ENCODE measurements at places on chromosomes 12 and 14.

DNA sequence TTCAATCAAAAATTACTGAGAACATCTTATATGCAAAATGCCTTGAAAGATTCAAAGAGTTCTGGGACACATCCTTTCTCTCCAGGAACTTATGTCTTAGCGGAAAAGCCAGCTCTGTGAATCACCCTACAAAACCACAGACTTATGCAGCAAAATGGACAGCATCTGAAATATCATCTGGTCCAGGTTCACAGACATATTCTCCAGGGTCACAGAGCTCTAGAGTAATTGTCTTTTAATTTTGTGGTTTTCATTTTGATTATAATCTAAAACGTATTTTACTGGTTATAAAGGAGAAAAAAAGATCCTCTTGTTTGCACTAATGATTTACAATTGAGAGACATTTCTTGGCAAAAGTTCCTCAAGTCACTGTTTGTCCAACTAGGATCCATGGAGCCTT, 246.2 kb downstream of the MSRB3 start:
- DNase-seq: no peak

DNA sequence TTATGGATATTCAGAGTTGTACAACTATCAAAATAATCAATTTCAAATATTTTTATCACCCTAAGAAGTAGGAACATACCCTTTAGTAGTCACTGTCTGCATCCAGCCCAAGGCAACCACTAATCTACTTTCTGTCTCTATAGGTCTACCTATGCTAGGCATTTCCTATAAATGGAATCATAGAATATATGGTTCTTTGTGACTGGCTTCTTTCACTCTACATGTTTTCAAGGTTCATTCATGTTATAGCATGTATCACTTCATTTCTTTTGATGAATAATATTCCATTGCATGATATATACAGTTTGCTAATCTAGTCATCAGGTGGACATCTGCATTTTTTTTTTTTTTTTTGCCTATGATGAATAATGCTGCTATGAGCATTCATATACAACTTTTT, 112.4 kb downstream of the PPP1R12A start:
- DNase-seq: no peak

- no peak for DNase-seq
Measured at GRCh38 chr12:75116646-75117198, 92.9 kb downstream of the KCNC2 start.

DNA sequence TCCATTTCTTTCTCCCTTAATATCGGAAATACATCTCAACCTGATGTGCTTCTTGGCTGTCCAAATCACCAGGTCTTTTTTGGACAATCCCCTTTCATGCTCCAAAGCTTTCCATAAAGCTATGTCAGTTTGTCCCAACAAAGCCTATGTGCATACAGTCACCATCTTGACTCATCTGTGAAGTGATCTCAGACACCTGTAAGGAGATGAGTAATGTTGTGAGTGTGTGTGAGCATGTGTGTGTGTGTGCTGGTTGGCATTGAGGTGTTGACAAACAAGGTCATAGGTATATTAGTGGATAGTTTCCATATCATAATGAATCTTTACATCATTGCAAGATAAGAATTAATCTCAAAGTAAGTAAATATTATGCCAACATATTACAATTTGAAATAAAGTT, 1243.3 kb upstream of the SEL1L start:
- no peak for DNase-seq

DNA sequence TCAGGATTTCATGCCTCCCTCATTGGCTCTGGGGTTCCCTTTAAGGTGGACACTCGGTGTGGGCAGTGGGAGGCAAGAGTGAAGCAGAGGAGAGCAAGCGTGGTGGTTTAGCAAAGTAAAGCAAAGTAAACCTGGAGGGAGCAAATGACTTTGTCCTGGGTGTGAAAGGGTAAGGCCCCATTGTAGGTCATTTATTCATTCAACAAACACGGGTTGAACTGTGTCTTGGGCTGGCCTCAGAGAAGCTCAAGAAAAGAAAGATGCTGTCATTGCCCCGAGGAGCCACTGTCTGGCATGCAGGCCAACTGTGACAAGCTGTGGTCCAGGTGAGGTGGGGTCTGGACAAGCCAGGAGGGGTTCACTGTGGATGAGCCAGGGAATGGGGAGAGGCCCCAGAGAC, 68.9 kb upstream of the DLK1 start:
- DNase-seq: no peak

GRCh38 chr12:92546259-92546634, 156.5 kb upstream of the PLEKHG7 start:
- no peak for DNase-seq

DNA sequence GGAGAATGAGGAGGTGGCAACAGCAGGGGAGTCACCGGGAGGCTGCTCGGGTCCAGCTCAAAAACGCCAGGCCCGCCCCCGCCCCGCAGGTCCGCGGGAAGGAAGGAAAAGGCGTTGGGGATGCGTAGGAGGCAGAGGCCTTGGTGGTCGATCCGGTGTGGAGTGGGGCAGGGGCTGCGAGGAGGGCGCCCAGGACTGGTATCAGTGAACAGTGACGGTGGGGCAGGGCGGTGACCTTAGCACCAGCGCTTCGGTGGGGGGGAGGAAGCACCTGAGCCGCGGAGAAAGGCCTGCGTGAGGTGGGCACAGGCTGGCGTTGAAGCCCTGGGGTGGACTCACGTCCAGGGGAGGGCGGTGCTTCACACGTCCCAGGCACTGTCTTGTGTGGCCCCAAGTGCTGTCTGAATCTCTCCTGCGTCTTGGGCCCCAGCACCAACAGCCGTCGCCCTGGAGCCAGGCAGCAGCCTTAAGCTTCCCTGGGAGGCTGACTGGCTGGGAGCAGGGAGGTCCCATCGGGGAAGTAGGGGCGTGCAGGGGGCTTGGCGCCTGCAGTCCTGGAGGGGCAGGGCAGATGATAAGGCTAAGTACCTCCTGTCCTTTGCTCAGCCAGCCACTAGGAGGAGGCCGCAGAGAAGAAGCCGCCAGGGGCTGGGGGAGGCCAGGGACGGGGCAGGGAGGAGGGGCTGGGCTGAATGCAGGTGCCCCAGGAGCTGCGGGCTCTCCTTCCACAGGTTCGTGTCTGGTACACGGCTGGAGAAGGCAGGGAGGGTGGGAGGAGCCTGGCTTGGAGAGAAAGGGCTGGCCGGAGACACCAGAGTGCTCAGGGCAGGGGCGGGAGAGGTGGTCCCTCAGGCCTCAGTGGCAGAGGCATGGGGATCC, 26.5 kb downstream of the ZBTB42 start:
- DNase-seq: no peak

DNA sequence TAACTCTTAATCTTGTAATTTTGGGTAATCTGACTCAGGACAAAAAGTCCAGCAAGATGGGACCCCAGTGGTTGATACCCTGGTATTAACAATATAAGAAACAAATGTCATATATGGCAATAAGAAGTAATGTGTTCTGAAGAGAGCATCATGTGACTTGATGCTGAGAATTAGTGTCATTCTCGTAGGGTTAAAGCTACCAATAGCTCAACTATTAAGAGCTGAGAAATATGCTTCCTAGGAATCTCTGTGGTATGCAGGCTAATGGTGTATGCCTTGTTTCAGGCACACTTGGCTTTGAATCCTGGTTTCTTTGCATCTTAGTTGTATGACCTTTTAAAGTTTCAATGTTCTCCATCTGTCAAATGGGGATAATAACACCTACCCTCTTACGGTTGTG, 9.1 kb downstream of the MYRFL start:
- no peak for DNase-seq

DNA sequence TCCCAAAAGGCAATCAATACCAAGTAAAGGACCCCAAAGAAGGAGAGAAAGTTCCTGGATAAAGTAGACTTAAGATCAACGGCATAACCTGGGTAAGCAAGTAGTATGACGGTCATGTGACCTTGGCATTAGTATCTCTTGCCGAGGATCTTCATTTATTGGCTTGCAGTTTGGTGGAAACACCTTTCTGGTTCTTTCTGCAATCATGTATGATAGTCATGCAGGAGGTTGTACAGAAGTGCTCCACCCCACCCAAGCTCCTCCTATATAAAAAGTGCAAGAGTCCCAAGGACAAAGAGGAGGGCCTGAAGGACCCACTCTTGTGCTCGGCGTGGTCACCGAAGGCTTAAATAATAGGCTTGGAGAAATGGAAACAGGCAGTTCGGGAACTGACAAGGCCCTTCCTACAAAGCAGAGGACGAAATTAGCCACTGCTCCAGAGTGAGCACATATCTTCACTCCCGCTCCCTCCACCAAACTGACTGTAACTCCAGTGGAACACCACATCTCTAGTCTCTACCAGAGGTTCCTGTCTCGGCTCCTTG, 750 bp downstream of the CS start:
- DNase-seq: no peak

- no peak for DNase-seq
Measured at GRCh38 chr12:94500831-94501567, 41.3 kb upstream of the CEP83 start.

DNA sequence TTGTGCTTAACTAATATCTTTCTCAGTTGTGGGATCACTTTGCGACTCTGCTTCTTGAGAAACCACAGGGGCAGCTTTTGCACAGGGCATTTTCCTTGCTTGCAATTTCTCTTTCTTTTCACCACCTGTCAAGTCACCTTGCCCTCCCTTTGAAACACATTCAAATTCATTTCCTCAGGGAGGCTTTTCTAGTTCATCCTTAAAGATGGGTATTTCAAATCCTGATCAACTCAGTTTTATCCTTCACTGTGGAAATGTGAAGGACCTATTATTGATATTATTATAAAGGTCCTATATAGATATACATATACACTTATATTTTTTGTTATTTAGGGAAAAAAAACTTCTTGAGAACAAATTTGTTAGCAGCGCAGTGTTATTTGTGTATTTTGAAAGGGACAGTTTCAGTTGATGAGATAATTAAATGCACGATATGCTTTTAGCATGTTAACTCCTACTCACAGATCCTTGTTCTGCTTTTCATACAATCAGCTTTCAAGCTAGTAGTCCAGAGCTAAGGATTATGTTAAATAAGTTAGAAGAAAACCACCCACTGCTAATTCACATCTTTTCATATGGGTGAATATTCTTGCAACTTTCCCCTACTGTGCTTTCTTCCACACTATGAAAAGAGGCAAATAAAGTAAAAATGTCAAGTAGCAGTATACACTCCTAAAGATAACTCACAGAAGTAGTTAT, 501.4 kb upstream of the RGS6 start:
- no peak for DNase-seq

GRCh38 chr14:76929927-76930326, 98.6 kb downstream of the IRF2BPL start:
- DNase-seq: no peak

DNA sequence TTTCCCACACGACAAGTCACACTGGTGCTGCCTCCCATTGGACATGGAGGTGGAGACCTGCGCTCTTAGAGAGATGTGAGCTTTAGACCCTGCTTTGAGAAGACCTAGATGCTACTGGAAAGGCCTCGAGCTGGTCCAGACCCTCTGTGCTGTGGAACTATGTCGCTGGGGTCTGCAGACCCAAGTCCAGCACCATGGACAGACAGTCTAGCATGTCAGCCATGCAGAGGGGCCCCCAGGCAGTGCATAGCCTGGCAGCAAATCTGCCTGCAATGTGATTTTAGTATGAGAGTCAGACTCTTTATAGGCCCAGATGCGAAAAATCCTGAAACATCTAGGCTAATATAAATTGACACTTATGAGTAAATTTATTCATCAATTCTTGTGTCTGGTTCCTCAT, 141.5 kb downstream of the NTF3 start:
- no peak for DNase-seq

DNA sequence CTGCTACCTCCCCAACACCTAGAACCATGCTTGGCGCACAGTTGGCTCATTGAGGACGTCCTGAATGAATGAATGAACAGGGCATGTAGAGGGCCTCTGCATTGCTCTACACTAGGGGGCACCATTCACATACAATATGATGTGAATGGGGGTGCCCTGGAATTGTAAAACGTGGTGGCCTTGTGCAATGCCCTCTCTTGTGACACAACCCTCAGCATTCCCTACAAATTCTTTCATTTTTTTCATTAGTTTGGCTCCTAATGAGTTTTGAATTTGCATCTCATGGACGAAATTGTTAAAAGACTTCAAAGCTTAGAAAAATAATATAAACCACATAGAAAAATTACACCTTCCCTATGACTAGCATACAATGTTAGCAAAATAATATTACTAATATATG, 2.3 kb upstream of the DIO2 start:
- no peak for DNase-seq

DNA sequence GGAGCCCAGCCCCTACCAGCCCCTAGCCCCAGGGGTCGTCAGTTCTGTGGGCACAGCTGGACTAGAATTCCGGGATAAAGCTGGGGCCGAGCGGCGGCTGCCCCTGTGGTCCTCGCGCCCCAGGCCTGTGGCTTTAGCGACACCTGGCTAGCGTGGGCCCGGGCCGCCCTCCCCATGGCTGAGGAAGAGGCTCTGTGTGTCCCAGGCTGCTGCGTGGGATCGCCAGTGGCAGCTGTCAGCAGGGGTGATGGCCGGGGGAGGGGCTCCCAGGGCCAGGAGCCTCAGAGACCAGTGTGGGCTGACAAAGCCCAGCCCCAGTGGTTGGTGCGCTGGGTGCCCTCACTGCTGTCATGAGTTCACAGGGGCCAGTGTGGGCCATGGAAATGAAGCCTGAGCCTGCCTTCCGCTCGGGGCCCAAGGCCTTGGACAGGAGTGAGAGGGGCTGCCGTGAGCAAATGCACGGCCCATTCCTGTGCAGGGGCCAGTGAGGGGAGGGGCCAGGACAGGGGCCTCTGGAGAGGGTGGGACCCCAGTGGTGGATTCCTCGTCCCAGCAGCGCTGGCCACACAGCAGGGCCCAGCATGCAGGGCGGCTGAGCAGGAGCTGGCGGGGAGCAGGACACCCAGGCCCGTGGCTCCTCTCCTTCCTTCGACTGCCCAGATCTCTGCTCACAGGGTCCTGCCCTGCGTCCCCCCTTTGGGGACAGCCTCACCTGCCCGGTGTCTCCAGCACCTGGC, 11.4 kb downstream of the FBRSL1 start:
- no peak for DNase-seq

DNA sequence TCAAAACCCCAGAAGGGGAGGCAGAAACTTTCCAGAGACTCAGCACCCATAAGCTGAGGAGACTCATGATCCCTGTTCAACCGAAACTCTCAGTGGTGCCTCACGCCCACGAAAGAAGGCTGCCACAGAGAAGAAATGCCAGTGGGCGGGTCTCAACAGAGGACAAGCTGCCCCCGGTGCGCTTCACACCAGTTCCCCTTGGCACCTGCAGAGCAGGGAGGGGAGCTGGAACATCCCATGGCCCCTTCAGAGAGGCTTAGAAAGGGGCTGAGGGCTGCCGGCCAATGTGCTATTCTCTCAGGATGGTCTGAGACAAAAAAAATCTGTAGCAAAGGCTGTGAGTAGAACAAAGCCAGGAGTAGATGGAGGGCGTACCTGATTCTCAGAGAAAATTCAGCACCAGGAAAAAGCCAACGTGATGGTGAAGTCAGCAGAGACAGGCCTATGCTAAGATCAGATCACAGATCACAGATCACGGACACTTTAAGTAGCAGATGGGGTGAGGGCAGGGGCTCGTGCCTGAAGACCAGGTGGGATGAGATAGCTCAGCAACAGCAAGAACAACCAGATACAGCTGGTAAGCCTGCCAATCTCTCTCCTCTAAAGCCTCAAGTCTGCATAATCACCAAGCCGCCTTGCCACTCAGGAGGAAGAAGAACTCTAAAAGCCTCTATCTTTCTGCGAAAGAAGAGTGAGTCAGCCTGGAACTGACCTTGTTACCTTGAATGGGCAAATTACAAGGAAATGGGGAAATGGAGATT, 206.4 kb upstream of the GRIP1 start:
- no peak for DNase-seq

- no peak for DNase-seq
Measured at GRCh38 chr12:67457778-67458665, 188.9 kb downstream of the CAND1 start.

Measured in stimulated activated CD8-positive, alpha-beta memory T cell treated with anti-CD3 and anti-CD28 coated beads, Interleukin-2, amount 100 ng/mL, for 1 hour (primary cell).